ENCODE measurements at places on chromosomes 13 and 19. TPM values are rescaled to one million over a fixed set of nuclear protein-coding genes. Genes with fewer than 3 reads are reported as not detected.

DNA sequence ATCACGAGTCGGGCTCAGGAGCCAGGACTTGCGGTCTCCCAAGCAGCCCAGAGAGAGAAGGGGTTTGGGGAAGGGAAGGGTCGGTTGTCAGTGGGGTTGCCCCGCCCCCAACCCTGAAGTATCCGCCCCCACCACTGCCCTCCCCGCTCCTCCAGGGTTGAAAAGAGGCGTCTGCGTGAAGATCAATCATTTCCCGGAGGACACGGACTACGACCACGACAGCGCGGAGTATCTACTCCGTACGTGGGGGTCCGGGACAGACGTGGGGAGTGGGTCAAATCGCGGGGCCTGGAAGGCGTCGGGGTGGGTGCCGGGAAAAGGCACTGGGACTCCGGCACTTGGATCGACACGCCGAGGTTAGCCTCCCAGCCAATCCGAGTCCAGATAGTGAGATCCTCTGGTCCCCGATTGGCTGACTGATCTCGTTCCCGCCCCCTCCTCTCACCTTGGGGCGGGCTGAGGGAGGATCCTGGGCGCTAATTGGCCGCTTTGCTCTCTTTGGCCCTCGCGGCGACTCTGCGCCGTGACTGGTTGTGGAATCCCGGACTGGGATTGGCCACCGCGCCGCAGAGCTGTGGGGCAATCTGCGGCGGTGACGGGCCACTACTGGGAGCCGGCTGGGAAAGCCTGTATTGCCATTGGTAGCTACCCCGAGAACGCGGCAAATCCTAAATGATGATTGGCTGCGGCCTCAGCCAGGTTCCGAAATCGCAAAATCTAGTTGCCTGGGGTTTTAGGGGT, 13.3 kb upstream of the CACNG6 start:
- peak; percentile 61 for DNase-seq

DNA sequence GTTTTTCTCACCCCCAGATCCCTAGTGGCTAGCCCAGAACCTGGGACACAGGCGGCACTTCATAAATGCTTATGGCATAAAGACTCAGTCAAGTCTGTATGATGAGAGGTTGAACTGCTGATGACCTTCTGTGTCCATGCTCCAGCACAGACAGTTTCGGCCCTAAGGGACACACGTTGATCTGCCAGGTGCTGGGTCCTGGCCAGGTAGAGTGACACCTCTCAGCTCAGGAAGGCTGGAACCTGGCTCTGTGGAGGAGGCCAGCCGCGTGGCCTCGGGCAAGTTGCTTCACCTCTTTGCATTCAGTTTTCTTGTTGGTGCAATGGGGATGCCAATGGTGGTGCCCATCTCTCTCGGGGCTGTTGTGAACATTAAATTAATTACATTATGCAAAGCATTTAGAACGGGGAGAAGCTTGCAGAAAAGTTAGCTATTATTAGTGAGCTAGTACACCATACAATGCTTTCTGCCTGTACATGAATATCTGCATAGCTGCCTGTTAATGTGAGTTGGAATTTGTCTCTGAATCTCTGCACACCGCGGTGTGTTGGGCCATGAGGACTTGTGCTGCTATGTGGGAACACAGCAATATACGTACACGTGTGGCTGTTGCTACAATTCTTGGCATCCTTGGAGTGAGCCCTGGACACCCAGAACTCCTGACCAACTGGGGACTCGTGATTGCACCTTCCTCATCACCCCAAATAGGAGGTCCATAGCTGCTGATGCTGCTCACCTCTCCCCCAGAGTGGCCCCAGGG, 8.4 kb downstream of the GADD45B start:
- no peak for DNase-seq

- no peak for DNase-seq
Observed at GRCh38 chr19:7603919-7604318, 8.3 kb downstream of the CAMSAP3 start.

The C13orf42 gene
- 0.57 TPM for polyA plus RNA-seq

The ATXN8OS gene
- 0.33 TPM for polyA plus RNA-seq

- no peak for DNase-seq
Observed at GRCh38 chr19:53942001-53942786, 20.5 kb upstream of the CACNG8 start.

The ZNF416 gene
- 9.3 TPM for polyA plus RNA-seq

- DNase-seq: no peak
Observed at GRCh38 chr13:87052731-87053130, 618.4 kb upstream of the SLITRK5 start.

Data from left kidney (tissue), 8 donors.